Non-pigmented ciliary epithelial cell (primary cell): ENCODE measurements at places on chromosomes 2 and 18.

DNA sequence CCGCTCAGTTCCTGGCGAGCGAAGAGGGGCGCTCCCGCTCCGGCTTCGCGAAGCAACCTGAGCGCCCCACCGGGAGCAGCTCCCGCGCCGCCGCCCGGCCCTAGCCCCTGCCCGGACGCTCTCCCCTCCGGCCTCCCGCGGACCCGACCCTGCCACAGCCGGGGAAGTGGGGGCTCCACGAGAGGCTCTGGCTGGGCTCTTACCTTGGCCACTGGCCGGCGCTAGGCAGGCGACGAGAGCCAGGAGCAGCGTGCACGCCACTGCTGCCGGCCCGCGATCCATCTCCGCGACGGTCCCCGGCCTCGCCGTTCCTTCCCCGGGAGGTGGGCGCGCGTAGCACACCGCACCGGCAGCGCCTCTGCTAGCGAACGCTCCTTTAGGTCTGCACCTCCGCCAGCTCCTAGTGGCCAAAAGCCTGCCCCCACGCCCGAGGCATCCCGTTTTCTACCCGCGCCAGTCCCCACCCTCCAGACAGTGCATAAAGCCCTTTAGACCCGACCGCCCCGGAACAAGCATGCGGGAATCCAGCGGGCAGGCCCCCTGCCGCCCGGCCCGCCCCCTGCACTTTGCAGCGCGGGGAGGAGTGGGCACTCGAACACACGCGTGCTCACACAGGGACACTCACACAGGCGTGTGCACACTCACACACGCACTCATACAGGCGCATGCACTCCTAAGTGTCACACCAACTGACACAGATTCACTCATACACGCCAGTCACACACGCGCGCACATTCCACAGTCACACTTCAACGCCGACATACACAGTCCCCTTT lies at the start of gene LRP2:
LRP2 (minus strand) TSS at position 417 of the 776 bp plus-strand sequence; CDS start at position 282, 135 bp downstream.
- no peak for DNase-seq

DNA sequence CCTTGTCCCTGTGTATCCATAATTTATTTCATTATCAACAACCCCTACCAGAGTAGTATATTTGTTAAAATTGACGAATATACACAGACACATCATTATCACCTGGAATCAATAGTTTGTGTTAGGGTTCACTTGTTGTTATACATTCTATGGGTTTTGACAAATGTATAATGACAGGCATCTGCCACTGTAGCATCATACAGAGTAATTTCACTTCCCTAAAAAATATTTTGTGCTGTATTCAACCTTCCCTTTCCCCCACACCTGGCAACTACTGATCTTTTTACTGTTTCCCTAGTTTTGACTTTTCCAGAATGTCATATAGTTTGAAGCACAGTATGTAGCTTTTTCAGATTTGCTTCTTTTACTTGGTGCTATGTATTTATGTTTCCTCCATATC lies 132.0 kb downstream of the ZNF804A start:
- DNase-seq = no peak

- DNase-seq = no peak
Observed at GRCh38 chr2:15720561-15721307, 129.1 kb downstream of the DDX1 start.

DNA sequence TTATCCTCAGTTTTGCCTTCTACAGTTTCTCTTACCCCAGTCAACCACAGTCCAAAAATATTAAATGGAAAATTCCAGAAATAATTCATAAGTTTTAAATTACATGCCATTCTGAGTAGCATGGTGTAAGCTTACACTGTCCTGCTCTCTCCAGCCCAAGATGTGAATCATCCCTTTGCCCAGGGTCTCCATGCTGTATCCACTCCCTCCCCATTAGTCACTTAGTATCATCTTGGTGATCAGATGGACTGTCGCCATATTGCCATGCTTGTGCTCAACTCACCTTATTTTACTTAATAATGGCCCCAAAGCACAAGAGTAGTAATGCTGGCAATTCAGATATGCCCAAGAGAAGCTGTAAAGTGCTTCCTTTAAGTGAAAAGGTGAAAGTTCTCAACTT lies 18.5 kb upstream of the CCNT2 start:
- DNase-seq = no peak

GRCh38 chr2:73266061-73266901 lies 18.0 kb downstream of the FBXO41 start:
- no peak for DNase-seq

- DNase-seq = no peak
Observed at GRCh38 chr18:79491081-79491551, 95.4 kb downstream of the NFATC1 start.

DNA sequence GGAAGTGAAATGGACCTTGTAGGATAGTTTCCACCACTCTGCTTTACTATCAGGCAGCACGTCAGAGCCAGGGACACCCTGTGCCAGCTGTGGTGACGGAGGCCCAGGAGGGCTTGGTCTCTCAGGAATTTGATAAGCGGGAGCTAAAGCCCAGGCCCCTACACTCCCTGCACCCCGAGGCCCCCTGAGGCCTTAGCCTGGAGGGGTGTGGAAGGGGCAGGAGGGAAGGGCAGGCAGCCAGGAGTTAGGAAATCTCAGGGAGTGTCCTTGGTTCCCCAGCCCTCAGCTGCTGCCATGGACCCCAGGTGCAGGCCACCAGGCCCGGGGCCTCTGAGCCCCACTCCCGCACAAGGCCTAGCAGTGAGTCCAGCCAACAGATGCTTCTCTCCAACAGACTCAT lies 38.2 kb downstream of the PDIA6 start:
- DNase-seq = no peak

DNA sequence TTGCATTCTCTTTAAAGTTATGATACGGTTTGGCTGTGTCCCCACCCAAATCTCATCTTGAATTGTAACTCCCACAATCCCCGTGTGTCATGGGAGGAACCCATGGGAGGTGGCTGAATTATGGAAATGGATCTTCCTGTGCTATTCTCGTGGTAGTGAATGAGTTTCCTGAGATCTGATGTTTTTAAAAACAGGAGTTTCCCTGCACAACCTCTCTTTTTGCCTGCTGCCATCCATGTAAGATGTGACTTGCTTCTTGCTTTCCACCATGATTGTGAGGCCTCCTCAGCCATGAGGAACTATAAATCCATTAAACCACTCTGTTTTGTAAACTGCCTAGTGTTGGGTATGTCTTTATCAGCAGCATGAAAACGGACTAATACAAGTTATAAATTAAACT lies 37.5 kb upstream of the SESTD1 start:
- no peak for DNase-seq

GRCh38 chr2:145975406-145975805 lies 1455.5 kb upstream of the ZEB2 start:
- DNase-seq = no peak

GRCh38 chr2:12506846-12507245 lies 209.9 kb upstream of the TRIB2 start:
- DNase-seq = no peak

GRCh38 chr18:79394534-79395307 lies 1.0 kb upstream of the NFATC1 start:
- no peak for DNase-seq

GRCh38 chr2:36570416-36570815 lies 27.6 kb downstream of the FEZ2 start:
- DNase-seq = no peak

DNA sequence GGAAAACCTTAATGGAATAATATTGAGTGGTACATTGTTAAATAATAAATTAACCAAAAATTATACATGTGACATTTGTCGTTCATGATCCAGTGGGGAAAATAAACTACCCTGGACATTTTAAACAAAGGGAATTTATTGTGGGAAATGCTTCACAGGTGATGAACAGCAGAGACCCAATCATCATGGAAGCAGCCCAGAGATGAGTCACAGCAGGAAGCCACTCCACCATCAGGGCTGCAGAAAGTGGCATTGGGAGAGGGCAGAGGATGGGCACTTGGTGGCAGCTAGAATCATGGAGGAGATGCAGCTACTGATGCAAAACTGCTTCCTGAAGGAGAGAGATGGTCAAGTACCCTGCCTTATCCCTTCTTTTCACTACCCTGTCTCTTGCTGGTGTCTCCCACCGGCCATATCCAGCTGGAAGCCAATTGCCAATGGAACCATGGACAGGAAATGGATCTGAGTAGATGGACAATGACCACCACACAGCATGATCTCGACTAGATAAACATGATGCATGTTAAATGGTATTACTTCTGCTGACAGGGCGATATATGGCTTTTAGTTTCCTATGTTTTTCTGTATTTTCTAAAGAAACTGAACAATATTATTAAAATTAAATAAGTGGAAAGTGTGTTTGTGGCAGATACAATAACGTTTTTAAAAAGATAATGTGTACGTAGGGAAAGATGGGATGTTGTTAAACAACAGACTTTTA lies 139.8 kb downstream of the RPIA start:
- DNase-seq = no peak

- DNase-seq = no peak
Observed at GRCh38 chr2:42156721-42157120, 12.4 kb upstream of the EML4 start.

DNA sequence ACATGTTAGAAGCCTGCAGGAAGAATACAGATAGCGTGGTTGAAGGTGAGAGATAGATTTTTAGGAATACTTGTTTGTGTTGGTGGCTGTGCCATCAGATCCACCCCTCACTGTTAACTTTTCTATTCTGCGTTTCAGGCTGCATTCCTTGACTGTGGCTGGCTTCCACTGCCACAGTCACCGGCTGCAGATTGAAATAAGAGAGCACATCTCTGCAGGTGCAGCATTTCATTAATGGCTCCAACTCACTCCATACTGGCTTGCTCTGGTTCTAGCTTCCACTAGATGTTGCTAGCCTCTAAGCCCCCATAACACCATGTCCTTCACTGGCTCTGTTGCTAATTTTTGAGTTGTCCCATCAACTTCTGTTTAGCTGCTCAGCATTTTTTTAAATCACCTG lies 286.5 kb downstream of the CPS1 start:
- DNase-seq = no peak

DNA sequence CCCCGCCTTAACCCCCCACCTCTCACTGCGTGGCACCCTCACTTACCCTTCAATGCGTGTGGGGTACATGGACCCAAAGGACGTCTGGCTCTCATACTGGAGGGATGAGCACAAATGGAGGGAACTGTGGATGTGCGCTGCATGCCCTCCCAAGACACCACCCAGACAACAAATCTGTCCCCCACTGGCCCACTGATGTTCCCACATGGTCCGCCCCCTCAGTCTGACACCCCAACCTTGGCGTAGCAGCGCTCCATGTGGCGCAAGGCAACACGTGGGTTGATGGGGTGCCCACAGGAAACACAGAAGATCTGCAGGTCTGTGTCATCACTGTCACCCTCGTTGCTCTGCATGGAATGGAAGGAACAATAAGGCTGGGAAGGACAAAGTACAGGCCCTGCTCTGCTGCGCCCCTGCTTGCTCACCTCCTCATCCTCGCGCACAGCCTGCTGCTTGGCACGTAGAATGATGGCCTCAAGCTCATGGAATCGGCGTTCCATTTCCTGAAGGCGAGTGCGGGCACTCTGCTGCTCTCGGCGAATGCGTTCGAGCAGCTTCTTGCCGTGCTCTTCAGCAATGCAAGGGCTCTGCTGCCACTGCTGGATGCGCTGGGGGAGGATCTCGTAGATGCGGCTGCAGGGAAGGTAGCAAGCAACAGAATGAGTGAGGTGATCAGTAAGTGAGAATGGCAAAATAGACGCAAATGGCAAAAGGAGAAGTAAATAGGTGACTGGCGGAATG lies 2.3 kb upstream of the MBD1 start:
- no peak for DNase-seq

- DNase-seq = no peak
Observed at GRCh38 chr2:176427549-176427948, 158.3 kb downstream of the MTX2 start.

DNA sequence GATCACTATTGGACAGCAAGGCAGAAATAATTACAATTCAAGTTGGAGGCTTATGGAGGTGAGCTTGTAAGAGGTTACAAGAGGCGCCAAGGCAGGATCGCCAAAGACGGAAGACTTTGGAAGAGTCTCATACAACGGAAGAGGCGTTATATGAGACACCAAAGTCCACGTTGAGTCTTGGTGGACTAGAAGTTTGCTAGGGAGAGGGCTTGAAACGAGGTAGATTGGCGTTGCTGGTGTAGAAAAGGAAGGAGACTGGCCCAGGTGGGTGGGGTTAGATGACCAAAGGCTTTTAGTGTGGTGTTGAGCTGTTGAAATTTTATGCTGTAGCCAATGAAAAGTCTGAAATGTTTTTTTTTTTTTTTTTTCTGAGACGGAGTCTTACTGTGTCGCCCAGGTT lies 1.4 kb downstream of the MSH2 start:
- no peak for DNase-seq

DNA sequence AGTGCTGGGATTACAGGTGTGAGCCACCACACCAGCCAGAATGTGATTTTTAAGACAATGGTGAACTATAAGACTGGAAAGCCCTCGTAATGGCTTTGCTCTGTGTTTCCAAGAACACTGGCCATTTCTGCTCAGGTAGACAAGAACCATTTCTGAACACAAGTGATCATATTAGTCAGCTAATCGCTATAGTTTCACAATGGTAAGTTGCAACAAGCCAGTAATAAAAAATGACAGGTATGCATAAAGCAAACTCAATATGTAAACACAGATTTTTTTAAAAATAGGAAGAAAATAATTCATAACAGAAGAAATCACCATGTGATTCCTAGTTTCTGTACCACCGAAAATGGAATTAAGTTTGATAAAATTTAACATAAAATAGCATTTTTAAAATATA lies 166.5 kb downstream of the THADA start:
- DNase-seq = no peak
